Type B pancreatic cell (in vitro differentiated cells): ENCODE measurements at places on chromosomes 12 and 14.
A peak's percentile ranks its signal among the peaks of the same experiment; 100 is the strongest.

- DNase-seq, result no peak
These were observed 56.4 kb upstream of the ATP2A2 start for GRCh38 chr12:110224379-110225304.

GRCh38 chr12:84077679-84078078 lies 834.9 kb downstream of the SLC6A15 start:
- no peak for DNase-seq

- DNase-seq, result no peak
These were observed 143.3 kb upstream of the AVPR1A start for GRCh38 chr12:63294327-63294632.

DNA sequence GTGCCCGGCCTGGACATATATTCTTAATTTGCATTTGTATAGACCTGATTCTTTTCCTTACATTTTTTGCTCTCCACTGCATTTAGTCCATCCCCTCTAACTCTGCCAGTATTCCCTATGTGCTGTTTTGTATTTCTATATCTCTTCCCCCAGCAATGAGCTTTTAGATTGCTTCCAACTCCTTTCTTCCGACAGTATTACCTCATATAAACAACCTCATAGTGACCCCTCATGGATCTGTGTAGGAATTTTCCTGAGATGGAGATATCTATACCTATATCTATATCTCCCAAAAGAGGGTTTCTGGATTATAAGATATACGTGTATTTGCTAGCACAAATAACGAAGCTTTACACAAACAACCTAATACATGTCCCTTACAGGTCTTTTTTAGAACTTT lies 161.9 kb downstream of the CRADD start:
- no peak for DNase-seq

- DNase-seq, result peak; percentile 89
These were observed 44.2 kb downstream of the KCTD10 start for GRCh38 chr12:109432842-109433304.

- DNase-seq, result no peak
These were observed 34.2 kb upstream of the TCL1B start for GRCh38 chr14:95651821-95652583.

- DNase-seq, result no peak
These were observed 70.5 kb upstream of the TRIM9 start for GRCh38 chr14:51165415-51165814.

GRCh38 chr14:22748631-22749068 lies 17.8 kb upstream of the OXA1L start:
- no peak for DNase-seq

- DNase-seq, result no peak
These were observed 135.7 kb upstream of the SYT10 start for GRCh38 chr12:33575346-33575745.

- DNase-seq, result no peak
These were observed 13.3 kb upstream of the TBX3 start for GRCh38 chr12:114697243-114697716.

DNA sequence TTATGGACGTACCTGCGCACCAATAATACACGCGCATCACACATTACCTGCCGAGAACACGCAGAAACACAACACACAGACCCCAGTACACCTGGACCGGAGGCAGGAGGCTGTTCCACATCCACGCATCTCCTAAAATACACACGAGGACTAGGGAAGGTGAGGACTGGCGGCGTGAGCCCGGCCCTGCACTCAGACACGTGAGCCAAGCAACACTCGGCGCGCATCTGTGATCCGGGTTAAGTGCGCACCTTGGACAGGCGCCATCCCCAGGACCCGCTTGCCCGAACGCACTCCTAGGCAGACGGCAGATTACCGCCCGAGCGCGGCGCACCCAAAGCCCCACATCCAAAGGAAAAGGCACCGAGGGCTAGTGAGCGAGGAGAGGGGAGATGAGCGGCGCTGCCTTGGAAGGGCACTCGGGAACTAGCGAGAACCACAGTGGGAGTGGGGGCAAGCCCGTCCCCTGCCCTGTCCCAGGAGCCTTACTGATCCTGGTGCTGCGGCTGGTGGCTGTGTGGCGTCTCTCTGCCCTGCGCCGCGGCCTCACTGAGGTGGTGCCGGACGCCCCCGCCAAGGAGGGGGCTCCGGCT lies 417 bp downstream of the GLS2 start:
- DNase-seq, result no peak

DNA sequence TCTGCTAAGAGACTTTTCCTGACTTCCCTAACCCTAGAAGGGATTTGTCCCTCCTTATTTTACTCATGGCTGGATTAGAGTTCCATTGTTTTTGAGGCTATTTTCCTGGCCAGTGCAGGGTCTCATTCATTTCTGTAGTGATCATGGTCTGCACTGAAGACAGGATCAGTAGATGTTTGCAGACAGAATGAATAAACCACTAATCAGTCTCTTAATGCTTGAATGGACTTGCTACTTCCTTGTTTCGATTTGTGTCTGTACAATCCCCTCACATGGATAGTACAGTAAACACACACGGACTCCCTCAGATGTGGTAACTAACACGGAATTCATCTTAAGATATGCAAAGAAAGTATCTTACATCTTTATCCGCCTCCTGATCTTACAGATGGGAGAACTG lies 102.6 kb upstream of the PRB2 start:
- no peak for DNase-seq

- peak; percentile 97 for DNase-seq
These were observed at the start of the genes DDX51 and NOC4L for GRCh38 chr12:132144115-132144809. TSS of gene DDX51 (minus strand) at chr12:132144319. CDS start at chr12:132144296, 23 bp downstream. TSS of gene NOC4L (plus strand) at chr12:132144457. CDS start at chr12:132144489, 32 bp downstream.

DNA sequence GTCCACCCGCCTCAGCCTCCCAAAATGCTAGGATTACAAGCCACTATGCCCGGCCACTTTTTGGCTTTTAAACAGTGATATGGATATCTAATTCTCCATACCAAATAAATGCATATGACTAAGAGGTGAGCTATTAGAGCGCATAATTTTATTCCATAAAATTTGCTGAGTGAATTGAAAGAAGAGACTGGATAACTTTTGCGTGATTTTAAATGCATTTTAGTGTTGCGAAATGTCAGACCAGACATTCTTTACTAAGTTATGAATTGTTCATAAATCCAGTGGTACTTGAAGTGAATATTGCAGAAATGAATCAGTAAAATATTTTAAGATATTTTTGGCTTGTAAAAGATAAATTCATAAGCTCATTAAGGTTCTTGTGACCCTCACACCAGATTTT lies 50.9 kb upstream of the DIP2B start:
- DNase-seq, result no peak

- no peak for DNase-seq
These were observed 373.7 kb downstream of the CCDC91 start for GRCh38 chr12:28563936-28564335.

GRCh38 chr14:72528059-72528862 lies 365.6 kb downstream of the DPF3 start:
- no peak for DNase-seq

GRCh38 chr14:104423701-104424405 lies 155.7 kb upstream of the C14orf180 start:
- DNase-seq, result peak; percentile 66

DNA sequence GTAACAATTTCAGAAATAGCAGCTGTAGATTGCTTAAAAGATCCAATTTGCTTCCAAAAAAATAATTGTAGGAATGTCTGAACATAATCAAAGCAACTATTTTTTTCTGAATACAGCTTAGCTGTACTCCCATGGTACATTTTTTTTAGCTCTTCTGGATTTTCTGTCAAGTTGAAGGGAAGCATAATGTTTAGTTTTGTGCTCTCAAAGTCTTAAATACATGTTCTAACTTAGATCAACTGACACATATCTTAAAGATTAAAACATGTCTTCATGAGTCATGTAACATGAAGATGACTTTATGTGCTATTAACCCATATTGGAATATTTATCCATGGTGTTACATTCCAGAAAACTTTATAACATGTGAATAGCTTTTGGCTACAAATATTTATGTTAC lies 255.7 kb downstream of the BTG1 start:
- DNase-seq, result no peak

GRCh38 chr12:26016516-26016915 lies 58.0 kb downstream of the RASSF8 start:
- DNase-seq, result no peak

- DNase-seq, result no peak
These were observed 3.2 kb downstream of the SIX4 start for GRCh38 chr14:60720962-60721325.

DNA sequence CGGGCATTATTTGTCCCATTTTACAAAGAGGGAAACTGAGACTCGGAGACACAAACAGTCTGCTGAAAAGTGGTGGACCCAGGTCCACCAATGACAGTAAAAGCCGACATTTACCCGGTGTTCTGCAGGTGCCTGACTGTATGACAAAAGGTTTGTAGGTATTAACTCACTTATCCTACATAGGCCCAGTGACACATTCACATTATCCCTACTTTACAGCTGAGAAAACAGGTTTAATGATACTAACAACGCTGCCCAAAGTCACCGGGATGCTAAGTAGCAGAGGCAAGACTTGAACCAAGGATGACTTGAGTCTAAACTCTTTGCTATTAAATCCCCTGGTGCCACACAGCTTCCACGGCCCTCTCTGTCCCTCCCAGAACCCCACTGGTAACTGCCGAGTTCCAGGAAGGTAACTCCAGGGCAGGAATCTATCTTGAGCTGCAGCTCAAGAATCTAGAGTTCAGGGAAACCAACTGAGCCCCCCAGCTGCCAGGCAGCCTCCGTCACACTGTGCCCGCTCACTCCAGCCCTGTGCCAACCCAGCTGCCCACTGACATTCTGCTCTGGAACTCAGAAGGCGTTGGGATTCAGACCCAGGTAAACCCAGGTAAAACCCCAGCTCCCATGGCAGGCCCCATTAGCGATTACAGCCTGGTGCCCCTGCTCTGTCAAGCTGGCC lies 33.7 kb downstream of the SYNE3 start:
- DNase-seq, result no peak

GRCh38 chr14:58060077-58060476 lies 91.9 kb downstream of the ARMH4 start:
- DNase-seq, result no peak

DNA sequence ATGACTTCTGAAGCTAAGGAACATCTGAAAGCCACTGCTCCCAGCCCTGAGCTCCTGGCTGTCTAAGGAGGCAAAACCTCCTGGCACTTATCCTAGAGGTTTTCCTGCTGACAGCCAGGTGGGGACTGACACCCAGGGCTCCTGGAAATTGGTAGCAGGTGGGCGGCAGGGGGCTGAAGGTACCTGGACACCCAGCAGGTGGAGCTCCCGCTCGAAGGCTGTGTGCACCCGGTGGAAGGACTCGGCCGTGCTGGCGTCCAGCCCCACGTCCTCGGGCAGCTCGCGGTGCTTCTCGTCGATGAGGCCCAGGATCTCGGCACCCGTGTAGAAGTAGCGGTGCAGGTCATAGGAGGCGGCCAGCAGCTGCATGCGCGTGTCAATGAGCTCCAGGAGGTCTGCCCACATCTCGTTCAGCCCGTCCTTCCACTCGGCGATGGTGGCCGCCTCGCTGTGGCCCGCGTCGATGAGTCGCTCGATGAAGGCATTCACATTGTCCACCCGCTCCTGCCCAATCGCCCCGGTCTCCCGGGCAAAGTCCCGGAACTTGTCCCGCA lies 68.2 kb downstream of the PLEKHG3 start:
- DNase-seq, result no peak

- DNase-seq, result peak; percentile 68
These were observed at the start of gene KCNA1 for GRCh38 chr12:4909734-4910501. TSS of gene KCNA1 (plus strand) at chr12:4909905. CDS start at chr12:4911379, 1,474 bp downstream.

GRCh38 chr12:43789941-43790340 lies 16.2 kb downstream of the TWF1 start:
- no peak for DNase-seq

- no peak for DNase-seq
These were observed 31.5 kb downstream of the TMEM132D start for GRCh38 chr12:129871991-129872972.

- DNase-seq, result no peak
These were observed 120.0 kb downstream of the PDE6H start for GRCh38 chr12:15092826-15093225.

DNA sequence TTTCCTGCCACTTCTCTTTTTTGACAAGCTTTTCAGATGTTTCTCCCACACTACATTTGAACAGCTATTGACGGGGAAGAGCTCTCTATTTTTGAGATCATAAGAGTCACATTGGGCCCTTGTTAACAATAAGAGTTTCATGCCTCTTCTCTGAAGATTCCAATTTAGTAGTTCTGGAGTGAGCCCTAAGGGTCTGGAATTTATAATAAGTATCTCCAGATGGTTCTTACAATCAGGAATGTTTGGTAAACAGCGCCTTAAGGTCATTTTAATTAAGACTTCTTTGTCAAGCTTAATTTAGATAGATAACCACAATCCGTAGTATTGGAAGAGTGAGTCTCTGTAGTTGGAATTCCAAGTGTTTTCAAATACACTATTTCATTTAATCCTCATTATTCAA lies 60.6 kb upstream of the HECTD1 start:
- DNase-seq, result no peak

GRCh38 chr14:105537580-105538474 lies 11.4 kb downstream of the TMEM121 start:
- peak; percentile 78 for DNase-seq

GRCh38 chr12:31728289-31728916 lies 418 bp downstream of the AMN1 start:
- peak; percentile 71 for DNase-seq

- DNase-seq, result no peak
These were observed 110.4 kb downstream of the BCAT1 start for GRCh38 chr12:24838531-24838950.

- DNase-seq, result no peak
These were observed 198.5 kb downstream of the STXBP6 start for GRCh38 chr14:24851406-24851805.

- DNase-seq, result no peak
These were observed 8.0 kb downstream of the AQP6 start for GRCh38 chr12:49980501-49981349.

DNA sequence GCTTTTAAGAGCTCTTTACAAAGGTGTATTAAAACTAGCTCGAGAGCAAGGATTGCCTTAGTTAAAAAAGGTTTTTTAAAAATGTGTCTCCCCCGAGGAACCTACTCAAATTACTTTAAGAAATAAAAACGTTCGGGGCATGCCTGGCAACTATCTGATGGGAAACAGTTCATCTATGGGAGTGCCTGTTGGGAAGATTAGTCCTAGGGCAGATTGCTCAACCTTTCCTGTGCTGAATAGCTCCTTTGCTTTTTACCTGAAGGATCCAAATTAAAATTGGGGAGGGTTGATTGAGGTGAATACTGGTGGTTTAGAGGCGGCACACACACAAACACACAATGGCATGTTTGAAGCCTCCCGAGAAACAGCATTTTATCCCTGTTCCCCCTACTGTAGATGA lies 541.4 kb upstream of the ATP2B1 start:
- no peak for DNase-seq
